ENCODE measurements at places on chromosomes 4 and X. TPM values are rescaled to one million over a fixed set of nuclear protein-coding genes. Genes with fewer than 3 reads are reported as not detected.

TLR8 gene
- not detected for total RNA-seq

ADH6 gene
- total RNA-seq = not detected

LINC00632 gene
- total RNA-seq = 1.1 TPM

ETDA gene
- total RNA-seq = not detected

CFP gene
- 0.81 TPM for total RNA-seq

All from endothelial cell of coronary artery (primary cell).